ENCODE measurements at places on chromosomes 7 and 10.

- peak; percentile 0 for DNase-seq
Measured at GRCh38 chr7:326809-327232, 36.9 kb downstream of the FOXL3 start.

GRCh38 chr7:107133396-107133795 is 35.4 kb upstream of the HBP1 start:
- no peak for DNase-seq

DNA sequence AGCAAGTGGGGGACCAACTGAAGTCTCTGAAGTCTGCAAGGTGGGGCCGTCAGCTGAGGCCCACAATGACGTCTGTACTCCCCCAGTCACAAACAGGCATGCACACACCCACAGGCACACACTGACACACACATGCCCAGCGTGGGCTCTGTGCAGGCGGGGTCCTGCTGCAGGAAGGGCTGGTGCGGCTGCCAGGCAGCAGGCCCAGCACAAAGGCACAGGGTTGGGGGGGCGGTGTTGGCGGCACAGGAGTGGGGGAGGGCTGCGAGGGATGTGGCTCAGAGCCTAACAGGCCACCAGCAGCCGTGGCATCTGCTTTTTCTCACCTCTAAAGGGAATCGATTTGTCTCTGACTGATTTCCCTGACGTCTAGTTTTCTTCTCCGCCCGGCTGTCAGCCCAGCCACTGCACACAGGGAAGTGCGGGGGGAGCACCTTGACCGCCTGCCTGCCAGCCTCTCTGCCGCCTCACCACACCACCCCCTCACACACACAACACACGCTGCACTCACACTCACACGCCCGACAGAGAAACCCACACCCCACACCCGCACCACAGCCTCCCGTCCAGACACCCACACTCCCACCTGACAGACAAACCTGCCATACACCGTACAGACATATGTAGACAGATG is 43.5 kb upstream of the ZMIZ1 start:
- DNase-seq = peak; percentile 93

- DNase-seq = no peak
Measured at GRCh38 chr7:129394101-129394500, 40.1 kb upstream of the STRIP2 start.

GRCh38 chr7:116138202-116138801 is 72.0 kb upstream of the TES start:
- DNase-seq = peak; percentile 15

DNA sequence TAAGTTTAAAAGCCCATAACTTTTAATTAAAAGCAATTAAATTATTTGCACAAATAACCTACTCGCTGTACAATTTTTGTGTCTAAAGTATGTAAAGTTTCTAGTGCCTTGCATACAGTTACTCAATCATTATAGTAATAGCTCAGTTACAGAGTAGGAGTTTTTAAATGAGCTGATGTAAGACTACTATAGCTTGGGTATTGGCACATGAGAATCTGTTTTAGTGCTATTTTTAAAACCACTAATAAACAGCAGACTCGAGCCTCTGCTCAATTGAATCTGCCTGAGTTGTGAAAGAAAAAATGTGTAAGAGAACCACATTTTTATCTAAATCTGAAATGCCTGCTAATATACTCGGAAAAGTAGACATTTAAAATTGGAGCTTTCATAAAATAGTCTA is 31.1 kb downstream of the CTNNA3 start:
- DNase-seq = no peak

DNA sequence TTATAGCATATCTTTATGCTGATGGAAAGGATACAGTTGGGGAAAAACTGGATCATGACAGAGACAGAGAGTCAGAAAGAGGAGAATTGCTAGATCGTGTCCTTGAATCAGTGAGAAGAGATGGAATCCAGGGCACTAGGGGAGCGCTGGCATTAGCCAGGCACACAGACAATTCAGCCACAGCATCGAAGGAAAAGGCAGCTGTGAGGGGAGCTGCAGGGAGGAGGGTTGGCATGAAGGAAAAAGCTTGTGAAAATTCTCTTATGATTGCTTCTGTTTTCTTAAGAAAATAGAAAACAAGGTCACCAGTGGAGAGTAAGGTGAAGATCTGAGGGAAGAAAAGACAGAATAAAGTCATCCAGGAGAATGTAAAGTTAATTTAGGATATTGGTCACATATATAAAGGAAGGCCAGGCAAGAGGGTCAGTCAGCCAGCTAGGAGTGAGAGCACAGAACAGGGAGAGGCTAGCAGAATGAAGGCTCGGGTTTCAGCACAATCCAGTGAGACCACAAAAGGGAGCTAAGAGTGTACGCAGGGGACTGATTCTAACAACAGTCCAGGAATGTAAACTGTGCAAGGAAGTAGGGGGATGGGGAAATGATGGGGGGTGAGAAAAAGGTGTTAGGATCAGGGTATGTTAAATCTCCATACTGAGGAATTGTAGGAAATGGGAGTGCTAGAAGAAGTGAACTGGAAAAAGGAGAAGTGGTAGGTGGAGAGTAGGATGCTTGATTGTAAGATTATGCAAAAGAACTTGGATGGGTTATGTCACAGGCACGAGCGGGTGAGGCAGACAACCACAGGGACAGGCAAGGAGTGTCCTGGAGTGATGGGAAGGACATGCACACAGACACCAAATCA is 112.0 kb downstream of the RNF32 start:
- no peak for DNase-seq

- DNase-seq = no peak
Measured at GRCh38 chr10:117424883-117425649, 49.8 kb upstream of the PDZD8 start.

DNA sequence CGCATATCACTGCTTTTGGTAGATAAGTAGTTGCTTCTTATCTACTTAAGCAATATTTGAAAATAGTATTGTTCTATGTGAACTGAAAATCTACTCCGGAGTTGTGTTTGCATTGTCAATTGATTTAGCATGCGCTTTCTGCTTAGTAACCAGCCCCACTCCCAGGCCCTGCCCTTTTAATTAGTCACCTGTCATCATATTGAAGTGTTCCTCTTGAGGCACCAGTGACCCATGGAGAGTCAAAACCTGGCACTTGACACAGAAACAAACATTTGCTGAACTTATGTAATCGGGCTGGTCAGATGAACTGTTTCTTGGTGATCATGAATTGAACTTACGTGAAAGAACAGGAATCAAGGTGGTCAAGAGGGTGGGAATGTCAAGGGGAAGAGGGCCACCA is 27.8 kb upstream of the CDHR3 start:
- no peak for DNase-seq

DNA sequence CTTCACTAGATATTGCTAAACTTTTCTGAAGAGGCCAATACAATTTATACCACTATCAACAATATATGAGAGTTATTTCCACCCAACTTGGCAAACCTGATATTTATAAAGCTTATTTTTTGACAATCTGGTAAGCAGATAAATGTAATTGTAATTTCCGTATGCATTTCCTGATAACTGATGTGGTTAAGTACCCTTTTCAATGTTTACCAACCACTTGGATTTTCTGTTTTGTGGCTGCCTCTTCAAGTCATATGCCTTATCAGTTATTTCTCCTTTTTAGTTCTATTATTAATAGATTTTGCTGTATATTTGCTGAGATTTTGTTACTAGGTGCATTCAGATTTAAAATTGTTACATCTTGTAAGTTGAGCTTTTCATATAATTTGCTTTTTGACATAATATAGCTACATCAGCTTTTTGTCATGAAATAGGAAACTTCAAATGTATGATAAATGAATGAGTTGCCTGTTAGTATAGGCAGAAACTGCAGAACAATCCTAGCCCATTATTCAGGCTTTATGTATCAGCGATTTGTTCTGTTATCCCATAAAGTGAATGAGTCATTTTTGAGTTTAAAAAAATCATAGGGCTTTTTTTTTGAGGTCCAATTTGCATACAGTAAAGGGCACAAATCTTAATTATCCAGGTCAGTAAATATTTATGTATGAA is 11.5 kb downstream of the SGPL1 start:
- DNase-seq = no peak

DNA sequence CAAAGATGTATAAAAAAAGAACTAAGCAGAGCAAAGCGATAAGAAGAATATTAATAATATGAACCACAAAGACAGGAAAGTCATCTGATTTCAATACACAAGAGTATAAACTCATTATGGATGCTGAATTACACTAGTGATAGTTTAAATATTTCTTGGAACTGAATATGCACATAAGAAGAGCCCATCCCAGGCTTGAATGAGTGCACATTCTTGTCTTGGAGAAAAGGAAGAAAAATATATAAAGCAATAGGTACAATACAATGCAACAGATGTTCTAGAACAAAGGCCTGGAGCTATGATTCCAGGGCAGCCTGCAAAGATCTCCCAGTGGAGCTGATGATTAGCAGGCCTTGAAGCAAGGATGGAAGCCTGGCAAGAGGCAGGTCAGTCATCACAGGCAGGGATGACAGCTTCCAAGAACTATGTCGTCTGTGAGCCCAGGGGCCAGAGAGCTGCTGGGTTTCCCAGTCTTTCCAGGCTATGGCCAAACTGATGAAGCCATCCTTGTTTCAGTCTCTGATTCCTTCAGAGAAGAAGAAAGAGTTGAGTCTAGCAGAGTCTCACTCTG is 277.6 kb downstream of the KCNMA1 start:
- peak; percentile 19 for DNase-seq

DNA sequence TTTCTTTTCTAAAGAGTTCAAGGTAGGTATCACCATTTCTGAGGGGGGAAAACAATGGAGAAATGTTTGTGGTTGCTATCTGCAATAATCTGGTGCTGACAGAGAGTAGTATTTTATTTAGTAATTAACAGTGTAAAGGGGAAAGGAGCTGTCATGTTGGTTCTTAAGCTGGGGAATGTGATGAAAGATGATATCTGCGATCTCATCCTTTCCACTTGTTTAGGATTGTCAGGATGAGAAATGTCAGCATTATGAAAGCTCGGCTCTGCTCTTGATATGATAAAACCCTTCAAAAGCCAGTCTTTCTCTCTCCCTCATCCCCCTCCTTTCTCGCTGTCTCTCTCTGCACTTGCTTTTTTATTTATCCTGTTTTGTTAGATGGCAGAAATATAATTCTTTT is 106.1 kb downstream of the POU6F2 start:
- no peak for DNase-seq

DNA sequence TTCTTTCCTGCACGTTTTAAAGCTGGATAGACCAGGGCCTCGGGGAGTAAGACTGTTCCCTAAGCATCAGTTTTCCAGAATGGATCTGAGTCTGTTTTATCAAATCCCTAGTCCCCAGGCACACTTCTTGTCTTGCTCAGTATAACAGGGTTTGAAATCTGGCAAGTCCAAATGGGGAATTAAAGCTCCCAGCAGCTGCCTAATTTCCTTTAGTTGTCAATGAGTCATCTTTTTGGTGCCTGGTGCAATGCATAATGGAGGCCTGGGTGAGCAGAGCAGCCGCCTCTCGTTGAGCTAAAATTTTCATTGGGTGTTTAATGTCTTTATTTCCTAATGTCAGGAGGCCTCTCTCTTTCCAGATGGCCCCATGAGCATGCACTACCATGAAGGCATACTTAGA is 87.9 kb downstream of the STRA8 start:
- peak; percentile 76 for DNase-seq

GRCh38 chr10:5442990-5443370 is 30.6 kb downstream of the NET1 start:
- DNase-seq = no peak

- no peak for DNase-seq
Measured at GRCh38 chr7:70006261-70006920, 408.1 kb downstream of the AUTS2 start.

GRCh38 chr7:73308074-73308664 is 457 bp downstream of the NSUN5 start:
- no peak for DNase-seq

GRCh38 chr10:28367929-28368484 is 65.1 kb upstream of the MPP7 start:
- DNase-seq = no peak

DNA sequence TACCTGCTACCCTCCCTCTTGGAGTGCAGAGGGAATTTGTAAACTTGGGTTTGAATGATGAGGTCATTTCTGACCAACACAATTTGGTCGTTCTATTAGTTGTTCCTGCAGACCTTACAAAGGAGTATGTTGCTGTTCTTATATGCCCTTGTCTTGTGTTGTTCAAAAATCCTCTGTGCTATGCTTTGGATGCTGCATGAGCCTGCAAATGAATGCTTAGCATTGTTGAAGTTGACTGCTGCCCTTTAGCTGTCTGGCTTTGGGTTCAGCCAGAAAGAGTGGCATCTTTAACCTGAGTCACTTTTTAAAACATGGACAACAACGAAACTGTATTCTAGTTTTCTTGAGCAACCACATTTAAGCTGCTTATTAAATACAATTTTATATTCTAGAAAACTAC is 80.3 kb downstream of the SND1 start:
- no peak for DNase-seq

DNA sequence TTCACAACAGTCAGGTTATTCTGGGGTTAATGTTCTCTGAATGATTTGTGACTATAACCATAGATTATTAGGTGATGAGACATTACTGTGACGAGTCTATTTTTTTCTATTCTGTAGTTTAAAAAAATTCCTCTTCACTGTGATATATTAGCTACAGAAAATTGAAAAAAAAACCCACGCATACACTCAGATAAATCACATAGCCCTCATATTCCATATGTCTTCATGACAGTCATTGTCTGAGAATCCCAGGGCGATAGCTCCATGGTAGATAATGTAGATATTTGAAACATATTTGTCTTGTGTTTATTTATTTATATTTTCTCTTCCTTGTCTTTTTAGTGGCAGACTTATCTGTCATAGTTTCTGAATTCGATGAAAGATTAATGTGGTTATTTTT is 110.0 kb downstream of the CAMK1D start:
- DNase-seq = no peak

GRCh38 chr7:112416127-112416526 is 34.1 kb upstream of the IFRD1 start:
- DNase-seq = no peak

DNA sequence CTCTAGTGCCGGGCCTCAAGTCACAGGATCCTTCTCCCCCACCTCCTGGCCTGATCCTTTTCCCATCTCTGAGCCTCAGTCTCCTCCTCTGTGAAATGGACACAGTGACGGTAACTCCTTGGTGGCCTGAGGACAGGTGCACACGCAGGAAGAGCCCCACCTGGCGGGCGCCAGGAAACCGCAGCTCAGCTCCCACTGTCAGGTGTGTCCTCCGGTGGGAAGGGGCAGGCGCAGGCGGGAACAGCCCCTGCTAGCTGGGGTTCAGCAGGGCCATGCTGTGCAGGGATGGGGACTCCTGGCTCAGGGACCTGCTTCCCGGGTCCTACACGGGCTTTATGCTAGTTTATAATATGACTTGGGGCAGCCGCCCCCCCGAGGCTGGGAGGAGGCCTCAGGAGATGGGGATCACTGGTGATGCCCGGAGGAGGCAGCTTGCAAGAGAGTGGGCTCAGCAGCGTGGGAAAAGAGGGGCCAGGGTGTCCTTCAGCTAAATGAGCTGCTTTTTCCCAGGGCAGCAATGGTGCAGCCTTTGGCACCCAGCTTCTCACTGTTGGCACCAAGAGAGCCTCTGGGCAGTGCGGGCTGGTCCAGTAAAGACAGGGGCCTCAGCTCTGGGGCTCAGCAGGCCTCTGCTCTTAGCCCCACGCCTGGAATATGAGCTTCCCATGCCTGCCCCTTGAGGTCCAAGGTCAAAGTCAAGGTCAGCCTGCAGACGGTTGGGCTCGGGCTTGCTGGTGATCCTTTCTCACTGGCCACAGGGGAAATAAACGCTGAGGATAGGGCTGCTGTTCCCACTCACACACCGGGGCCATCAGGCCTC is 68.0 kb upstream of the FAM20C start:
- DNase-seq = no peak

- DNase-seq = no peak
Measured at GRCh38 chr7:78254726-78255055, 456.1 kb downstream of the PHTF2 start.
